ENCODE measurements at places on chromosomes 7 and 10. TPM values are rescaled to one million over a fixed set of nuclear protein-coding genes. Genes with fewer than 3 reads are reported as not detected.

DNA sequence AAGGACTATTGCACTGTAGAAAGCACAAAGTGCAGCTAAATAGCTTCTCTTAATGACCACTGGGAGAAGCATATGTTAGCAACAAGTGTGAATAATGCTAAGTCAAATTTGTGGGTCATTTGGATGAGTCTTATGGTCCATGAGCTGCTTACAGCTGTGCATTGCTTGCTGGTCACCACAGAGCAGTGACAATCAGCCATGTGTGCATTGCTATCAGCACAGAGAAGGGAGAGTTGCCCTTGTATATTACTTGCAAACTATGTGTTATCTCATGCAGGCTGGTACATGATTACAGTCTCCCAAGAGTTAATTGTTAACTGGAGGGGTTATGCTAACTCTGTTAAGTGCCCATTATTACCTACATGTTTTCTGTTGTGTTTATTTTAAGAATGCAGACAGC lies 25.7 kb downstream of the MRPS33 start:
- DNase-seq = no peak

GRCh38 chr7:18693816-18694215 lies 198.3 kb downstream of the HDAC9 start:
- no peak for DNase-seq

Gene MALRD1
- total RNA-seq = not detected

Gene ZCWPW1
- total RNA-seq = 0.97 TPM

Gene ERLIN1
- total RNA-seq = 33.3 TPM

DNA sequence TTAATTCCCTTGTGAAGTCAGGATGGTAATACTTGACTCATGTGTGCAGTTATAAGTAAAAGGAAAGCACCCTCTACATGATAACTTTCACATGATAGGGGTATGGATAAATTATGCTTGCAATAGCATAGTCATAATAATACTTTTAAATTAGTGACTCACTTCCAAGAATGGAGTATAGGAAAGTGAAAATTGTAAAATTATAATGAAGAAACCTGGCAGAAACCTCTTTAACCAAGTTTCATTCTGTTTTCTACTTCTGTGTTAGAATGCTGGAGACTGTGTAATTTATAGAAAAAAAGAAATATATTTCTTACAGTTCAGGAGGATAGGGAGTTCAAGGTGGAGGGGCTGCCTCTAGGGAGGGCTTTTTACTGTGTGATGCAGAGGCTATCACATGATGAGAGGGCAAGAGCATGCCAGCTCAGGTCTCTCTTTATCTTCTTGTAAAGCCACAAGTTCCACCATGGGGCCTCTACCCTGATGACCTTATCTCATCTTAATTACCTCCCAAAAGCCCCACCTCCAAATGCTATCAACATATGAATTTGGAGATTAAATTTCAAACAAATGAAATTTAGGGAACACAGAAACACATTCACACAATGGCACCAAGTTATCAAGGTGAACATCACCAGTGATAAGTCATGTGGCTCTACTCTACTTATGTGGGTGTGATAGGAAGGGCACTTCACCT lies 43.2 kb downstream of the HDAC9 start:
- no peak for DNase-seq

DNA sequence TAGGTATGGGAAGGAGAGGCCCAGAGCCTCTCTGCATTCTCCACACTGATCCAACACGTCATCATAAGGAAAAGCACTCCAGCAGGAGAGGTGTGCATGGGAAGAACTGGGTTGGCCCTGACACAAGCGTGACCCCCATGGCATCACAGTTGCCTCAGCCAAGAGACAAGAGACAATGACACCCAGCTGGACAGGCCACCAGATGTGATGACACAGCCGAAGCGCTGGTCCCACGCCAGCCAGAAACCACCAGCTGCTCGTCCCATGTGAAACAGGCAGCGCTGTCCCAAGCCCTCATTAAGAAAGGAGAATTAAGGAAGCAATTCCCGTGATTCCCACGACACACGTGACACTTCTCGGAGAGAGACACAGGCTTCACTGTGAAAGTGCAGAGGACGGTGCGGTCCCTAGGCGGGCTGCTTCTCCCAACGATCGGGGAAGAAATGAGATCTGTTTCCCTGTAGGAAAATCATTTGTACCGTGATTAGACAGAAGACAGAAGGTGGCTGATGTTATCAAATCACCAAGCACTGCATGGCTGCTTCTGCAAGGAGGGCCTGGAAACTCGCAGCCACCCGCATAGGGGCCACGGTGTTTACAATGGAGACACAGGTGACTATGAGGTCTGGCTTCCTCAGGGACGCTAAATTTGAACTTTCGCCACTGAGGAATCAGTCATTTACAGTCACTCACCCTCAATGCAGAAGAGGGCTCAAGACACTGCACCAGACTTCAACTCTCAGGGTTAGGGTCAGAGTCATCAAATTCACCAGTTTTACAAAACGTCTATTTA lies 74.5 kb downstream of the DIP2C start:
- no peak for DNase-seq

DNA sequence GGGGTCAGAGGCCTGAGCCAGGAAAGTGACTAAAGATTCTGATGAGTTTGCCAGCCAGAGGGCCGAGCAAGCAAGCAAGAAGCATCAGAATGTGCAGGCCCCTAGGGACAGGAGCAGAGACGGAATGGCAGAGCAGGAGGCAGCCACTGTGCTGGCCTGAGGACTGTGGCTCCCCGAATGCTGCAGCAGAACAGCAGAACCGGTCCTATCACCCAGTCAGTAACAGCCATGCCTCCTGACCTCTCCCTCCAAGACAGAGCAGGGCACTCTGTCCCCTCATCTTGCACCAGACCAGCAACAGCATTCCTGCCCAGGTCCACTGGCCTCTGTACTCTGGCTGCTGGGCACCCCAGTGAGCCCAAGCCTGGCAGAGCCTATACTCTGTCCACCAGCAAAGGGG lies 85.9 kb downstream of the ARHGAP22 start:
- DNase-seq = no peak

GRCh38 chr10:132226586-132227405 lies 40.0 kb downstream of the DPYSL4 start:
- DNase-seq = no peak

Data from esophagus squamous epithelium (tissue), 5 donors.